ENCODE measurements at places on chromosomes 3 and 15.
A peak's percentile ranks its signal among the peaks of the same experiment; 100 is the strongest.

DNA sequence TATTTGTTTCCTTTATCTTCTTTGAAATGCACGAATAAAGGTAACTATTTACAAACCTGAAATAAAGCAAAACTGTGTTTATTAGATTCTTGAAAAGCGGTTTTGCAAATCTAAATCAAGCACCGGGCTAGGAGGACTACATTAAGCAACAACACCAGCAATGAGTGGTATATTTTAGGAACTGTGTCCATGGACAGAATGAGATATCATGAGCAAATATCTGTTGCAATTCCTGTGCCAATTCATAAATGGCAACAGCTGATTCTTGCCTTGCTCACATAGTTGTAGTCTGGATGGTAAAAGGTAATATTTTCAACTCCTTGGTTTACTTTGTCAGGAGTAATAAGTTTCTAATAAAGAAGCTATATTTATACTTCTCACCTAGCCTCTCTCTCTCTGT, 403.3 kb downstream of the LPP start:
- DNase-seq = no peak

- no peak for DNase-seq
Observed at GRCh38 chr3:38842266-38842965, 26.4 kb upstream of the SCN10A start.

DNA sequence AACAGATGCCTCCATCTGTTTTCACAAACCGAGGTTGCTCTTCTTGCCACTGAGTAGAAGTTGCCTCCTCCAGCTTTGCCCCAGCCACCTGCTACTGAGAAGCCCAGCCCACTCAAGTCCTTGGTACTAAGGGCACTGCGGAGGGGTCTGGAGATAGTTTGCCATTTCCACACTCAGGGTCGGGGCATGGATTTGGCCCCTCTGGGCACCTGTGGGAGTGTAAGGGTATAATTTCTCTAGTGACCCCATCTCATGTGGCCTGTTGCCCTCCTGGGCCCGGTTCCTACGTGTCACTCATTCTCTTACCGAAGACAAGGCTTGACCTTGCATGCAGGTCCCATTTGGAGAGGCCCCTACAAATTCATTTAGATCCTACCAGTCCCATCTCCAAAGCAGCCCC, 79.0 kb downstream of the THSD4 start:
- no peak for DNase-seq

DNA sequence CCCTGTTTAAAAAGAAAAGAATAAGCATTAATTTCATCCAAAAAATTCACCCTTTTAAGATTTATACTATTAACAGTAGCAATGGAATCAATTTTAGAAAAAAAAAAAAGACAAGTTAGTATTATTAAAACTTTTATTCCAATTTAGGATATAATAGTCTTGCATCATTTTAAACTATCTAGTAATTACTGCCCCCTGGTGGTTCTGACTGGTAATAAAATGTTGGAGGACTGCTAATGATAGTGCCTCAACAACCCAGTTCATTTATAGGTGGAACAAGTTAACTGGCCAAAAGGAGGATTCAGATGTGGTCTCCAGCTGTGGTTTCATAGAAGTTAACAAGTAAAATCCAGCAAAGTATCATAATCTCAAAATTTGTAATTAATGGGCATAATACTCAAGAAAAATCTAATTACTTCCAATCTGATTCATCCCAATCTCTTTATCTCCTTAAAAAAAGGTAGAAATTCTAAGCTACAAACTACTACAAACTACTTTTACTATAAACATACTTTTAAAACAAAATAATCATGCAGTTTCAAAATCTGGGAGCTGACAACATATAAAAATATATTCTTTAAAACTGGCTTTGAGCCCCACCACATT, 30.7 kb upstream of the WDR49 start:
- peak; percentile 19 for DNase-seq

- no peak for DNase-seq
Observed at GRCh38 chr15:42108189-42108588, 13.8 kb upstream of the PLA2G4D start.

DNA sequence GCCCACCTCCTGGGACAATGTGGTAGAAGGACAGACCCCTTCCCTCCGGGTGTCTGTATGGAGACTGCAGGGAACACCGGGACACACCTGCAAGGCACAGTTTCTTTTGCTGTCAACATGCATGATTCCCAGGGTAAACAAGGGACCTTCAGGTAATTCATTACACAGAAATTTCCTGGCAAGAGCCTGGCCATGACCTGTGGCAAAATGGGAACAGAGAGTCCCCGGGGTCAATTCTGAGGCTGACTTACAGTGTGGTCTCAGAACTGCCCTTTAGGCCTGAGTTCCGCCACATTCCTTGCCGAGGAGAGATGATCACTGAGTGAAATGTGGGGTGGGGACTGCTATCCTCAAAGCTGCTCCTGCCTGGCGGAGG, 6.3 kb downstream of the STARD5 start:
- no peak for DNase-seq
